ENCODE measurements at places on chromosomes 5 and 9.

- DNase-seq: peak; percentile 83
These were observed 2.4 kb upstream of the TRIM7 start for GRCh38 chr5:181207214-181207959.

DNA sequence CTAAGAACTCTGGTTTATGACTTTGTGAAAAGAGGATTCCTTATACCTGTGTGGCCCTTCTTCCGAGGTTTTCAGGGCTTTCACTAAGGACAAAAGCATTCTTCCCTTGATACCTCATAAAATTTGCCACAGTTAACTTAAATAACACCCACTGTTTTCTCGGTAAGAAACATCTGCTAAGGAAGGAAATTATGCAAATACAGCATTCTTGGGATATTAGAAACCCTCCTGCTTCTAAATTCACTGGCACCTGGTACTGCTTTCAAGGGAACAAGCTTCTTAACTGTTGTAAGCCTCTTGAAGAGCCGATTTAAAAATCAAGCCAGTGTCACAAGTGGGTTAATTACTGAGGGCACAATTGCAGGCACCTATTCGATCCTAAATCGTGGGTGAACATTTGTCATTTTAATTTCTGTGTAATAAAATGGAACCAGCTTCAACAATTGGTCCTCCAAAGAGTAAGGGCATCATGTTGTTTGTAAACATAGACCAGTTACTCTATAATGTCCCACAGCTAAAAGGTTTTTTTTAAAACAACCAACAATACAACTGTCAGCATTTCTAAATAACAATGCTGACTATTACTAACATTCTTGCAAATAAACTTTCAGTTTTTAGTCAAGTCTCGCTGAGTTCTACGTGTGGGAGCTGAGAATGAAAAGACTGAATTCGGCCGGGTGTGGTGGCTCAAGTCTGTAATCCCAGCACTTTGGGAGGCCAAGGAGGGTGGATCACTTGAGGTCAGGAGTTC lies 26.6 kb downstream of the AK3 start:
- DNase-seq: no peak

DNA sequence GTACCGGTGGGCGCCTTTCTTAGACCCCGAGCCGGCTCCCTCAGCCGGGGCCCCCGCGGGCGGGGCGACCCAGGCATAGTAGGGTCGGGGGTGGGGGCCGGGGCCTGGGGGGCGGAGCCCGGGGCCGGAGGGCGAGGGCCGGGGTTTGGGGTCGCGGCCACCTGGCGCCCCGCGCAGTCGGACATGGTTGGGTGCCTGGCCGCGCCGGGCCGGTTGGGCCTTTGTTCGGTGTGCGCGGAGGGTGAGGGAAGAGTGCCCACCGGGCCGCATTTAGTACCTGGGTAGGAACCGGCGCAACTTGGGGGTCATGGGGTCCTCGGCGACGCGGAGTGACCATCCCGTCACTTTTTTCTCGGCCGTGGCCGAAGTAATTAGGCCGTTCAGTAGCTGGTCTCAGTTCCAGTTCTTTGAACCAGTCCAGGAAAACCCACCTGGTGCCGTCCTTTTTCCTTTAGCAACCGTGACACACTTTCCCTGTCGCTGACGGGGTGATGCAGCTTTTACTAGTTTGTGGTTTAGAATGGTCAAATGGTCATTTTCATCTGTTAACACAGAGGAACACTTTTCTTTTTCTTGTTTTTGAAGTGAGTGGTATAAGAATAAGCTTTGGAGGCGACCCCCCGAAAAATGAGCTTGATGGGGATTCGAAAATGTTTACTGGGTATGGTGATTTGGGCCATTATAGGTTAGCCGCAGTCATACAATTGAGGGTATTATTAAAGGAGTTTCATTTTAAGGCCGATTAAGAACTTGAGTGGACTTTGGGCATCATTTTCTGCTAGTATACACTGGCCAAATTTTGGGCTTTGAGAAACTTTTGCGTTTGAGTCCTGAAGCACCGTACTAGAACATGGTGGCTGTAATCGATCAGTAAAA lies 589 bp downstream of the CKS2 start:
- no peak for DNase-seq

GRCh38 chr9:126661521-126662251 lies 48.0 kb downstream of the LMX1B start:
- DNase-seq: no peak

- no peak for DNase-seq
These were observed 77.5 kb downstream of the GALNT10 start for GRCh38 chr5:154268073-154268472.

DNA sequence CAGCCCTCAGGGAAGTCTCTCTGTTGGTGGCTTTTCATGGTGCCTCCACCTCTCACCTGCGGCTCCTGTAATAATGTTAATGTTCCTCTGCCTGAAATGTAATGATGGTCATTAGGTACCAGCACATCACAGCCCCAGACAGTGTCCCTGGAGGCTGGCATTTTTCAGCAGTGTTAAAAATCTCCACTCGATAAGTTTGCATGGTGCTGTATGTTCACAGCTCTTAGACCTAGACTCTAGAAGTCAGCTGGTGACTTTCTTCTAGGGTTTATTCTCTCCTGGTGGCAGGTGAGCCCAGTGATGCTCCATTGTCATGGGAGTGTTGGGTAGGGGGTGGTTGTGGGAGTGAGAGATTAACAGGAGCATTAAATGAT lies 53.1 kb downstream of the GPR107 start:
- no peak for DNase-seq

DNA sequence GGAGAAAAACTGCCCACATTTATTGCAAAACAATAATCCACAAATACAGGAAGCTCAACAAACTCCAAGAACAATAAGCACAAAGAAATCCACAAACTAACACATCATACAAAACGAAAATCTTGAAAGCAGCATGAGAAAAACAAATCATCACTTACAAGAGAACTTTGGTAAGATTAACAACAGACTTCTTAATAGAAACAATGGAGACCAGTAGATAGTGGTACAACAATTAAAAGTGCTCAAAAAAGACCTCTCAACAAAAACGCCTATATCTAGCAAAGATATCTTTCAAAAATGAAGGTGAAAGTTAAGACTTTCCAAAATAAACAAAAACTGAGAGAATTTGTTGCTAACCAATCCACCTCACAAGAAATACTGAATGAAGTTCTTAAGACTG lies 38.4 kb downstream of the CDKL3 start:
- no peak for DNase-seq

DNA sequence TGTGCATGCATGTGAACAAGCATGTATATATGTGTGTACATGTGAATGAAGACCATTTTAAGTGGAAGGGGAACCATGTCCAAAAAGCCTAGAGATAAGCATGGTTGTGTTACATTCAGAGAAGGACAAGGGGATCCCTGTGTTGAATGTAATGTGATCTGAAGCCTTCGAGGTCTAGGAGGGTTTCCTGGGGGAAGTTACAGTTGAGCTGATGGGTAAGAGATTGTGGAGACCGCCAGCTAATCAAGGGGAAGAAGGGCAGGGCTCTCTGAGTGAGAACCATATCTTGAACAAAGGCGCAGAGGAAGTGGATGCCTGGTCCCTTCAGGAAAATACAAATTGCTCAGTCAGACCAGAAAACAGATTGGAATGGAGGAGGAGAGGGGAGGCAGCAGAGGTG lies 45.5 kb upstream of the TNFSF15 start:
- DNase-seq: no peak

DNA sequence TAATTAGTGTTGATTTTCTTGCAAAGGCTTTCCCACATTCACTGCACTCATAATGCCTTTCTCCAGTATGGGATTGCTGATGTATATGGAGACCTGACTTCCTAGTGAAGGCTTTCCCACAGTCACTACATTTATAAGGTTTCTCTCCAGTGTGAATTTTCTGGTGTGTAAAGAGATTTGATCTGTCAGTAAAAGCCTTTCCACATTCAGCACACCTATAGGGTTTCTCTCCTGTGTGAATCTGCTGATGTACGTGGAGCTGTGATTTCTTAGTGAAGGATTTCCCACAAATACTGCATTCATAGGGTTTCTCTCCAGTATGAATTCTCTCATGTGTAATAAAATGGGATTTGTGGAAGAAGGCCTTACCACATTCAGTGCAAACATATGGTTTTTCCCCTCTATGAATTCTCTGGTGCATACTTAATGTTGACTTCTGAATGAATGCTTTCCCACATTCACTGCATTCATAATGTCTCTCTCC lies 31.1 kb downstream of the ZNF484 start:
- no peak for DNase-seq

DNA sequence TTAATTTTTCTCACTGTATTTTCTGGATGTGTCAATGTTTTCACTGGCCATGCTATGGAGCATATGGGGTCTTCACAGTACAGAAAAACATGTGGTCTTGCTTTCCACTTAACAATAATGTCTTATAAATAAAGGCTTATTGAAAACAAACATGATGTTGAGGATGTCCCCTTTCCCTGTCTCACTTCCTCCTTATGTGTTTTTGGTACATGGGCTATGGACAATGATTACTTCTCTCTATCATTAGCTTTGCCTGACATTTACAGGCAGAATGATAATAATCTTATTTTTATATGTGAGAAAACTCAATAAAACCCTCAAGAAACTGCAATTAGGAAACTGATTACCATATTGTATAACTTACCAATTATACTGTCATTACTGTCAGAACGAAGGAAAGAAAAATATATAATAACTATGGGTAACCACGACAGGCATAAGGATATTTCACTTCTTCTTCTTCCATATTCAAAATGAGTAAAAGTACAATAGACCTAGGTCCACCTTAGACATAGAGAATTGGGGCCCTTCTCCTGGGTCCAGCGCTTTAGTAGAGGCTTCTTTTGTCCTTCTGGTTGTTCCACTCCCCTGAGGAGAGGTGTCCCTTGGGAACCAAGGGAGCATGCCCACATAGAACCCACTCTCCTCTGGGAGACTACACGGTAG lies 375.0 kb downstream of the MAN2A1 start:
- no peak for DNase-seq

- DNase-seq: peak; percentile 56
These were observed 74.7 kb downstream of the FGF1 start for GRCh38 chr5:142611154-142611553.

DNA sequence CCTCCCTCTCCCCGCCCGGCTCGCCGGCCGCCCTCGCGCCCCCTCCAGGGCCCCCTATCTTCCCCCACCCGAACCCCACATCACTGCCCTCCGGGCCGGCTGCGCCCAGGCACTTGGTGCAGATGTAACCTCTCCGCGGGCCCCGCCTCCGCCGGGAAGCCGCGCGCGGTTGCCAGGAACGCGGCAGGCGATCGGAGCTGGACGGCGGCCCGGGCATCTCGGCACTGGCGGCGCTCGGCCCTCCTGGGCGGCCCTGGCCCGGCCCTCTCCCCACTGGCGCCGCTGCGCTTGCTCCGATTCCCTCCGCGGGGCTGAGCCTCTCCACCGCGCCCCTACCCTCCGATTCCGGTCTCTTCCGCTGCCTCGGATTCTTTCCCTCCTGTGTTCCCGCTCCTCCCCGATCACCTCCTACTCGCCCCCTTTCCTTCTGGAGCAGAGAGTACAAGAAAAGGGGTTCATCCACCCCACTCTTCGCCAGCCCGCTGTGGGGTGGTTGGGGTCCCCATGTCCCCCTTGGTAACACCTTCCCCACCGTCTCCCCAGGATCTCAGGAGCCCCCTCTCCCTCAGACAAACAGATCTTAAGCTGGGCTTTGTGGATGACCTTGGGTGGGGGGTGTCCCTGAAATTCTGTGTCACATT lies 70.6 kb downstream of the C9orf50 start:
- DNase-seq: no peak

GRCh38 chr5:136038635-136039034 lies 9.8 kb downstream of the TGFBI start:
- DNase-seq: no peak

GRCh38 chr5:62143268-62144229 lies 162.5 kb upstream of the KIF2A start:
- no peak for DNase-seq

GRCh38 chr9:11757408-11757807 lies 935.8 kb upstream of the TYRP1 start:
- no peak for DNase-seq

DNA sequence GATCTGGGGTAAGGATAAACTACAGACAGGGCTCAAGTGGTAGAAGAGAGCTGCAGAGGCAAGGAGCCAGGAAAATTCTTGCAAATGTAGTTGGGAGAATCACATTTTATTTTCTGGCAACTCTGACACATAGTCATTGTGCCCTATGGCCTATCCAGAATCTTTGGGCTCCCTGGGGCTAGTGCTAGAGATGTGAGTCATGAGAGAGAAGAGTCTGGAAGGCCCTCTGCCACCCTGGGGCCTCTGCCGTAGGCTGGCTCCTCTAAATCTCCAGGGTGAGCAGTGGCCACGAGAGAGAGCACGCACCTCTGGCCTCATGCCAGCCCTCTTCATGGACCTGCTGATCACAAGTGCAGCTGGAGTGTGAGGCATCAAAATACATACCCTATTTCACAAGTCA lies 74.3 kb upstream of the SSBP2 start:
- DNase-seq: no peak

GRCh38 chr9:103837940-103838339 lies 256.2 kb upstream of the SMC2 start:
- DNase-seq: no peak

Measured in CD4-positive, alpha-beta T cell treated with Interleukin-4 for 1 hour (primary cell).